ENCODE measurements at places on chromosomes 5 and 9.

- DNase-seq = no peak
Observed at GRCh38 chr5:14332746-14333145, 189.6 kb downstream of the TRIO start.

- no peak for DNase-seq
Observed at GRCh38 chr9:37447111-37447510, 18.1 kb downstream of the ZBTB5 start.

GRCh38 chr5:59424515-59424914 is 469.0 kb downstream of the PDE4D start:
- DNase-seq = no peak

DNA sequence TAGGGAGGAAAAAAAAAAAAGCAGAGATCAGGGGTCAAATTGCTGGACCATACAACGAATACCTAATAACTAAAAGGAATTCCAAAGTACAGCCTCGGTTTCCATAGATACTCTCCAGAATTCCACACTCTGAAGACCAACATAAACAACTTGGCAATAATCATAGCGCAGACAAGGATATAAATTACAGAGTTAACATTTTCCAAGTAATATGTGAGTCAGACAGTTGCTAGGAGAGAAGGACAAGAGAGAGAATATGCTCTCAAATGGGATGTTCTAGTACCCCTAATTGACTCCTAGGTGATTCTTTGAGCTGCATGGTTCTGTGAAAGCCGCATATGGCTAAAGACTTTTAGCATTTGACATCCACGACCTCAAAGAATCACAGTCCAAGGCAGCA is 165.2 kb downstream of the FRMD3 start:
- DNase-seq = no peak

GRCh38 chr5:72722792-72723452 is 93.5 kb upstream of the TNPO1 start:
- DNase-seq = no peak

DNA sequence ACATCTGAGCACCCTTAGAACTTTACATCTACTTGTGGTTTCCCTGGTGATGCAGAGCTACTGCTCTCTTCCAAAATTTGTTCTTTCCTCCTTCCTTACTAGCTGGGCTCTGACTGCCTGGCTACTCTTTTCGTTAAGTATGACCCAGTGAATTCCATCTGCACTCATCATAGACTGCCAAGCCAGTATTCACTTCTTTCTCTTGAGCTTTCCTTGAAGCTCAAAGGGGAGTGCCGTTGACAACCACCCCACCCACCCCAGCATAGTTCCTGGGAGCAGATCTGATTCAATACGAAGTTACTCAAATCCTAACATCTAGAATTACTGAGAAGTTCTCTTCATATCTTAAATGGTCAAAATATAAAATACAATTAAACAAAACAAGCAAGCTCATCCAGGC is 190.5 kb downstream of the ADAMTS12 start:
- no peak for DNase-seq

DNA sequence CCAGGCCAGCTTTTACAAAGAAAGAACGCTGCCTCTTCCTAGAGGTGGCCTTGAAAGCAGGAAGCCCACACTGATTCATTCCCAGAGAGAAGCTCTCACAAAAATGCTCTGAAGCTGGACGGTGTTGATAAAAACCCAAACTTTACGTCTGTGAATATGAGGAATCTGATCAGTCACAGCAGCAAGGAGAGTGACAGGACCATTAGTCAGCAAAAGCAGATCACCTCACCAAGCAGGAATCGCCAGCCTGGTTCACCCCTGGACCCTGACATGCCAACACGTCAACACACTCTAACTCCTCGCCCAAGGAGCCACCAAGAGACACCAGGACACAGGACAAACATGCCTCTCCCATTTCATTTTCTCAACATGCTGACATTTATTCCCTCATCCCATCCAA is 70.6 kb upstream of the ZNF622 start:
- no peak for DNase-seq

- no peak for DNase-seq
Observed at GRCh38 chr9:109681301-109681700, 98.7 kb upstream of the PALM2AKAP2 start.

- DNase-seq = no peak
Observed at GRCh38 chr5:73783828-73784227, 157.8 kb downstream of the ARHGEF28 start.

- DNase-seq = no peak
Observed at GRCh38 chr9:6356904-6357303, 28.7 kb downstream of the TPD52L3 start.

- DNase-seq = no peak
Observed at GRCh38 chr9:6564360-6564759, 81.2 kb downstream of the GLDC start.

- no peak for DNase-seq
Observed at GRCh38 chr5:174453690-174454089, 270.7 kb upstream of the MSX2 start.

DNA sequence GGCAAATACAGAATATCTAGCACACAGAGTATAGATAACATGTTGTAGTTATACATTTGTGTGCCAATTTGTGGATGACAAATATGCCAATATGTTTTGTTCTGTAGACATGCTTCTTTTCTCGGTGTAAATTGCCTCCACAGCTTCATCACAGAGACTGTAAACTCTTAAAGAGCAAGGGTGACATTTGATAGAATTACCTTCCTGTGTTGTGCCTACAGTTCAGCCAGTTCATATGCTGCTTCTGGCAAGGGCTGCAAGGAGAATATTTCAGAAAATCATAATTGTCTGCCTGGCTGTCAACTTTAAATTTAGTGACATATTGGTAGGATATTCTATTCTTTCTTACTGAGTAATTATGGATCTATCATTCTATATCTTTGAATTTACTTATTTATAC is 155.1 kb downstream of the MAT2B start:
- DNase-seq = no peak

DNA sequence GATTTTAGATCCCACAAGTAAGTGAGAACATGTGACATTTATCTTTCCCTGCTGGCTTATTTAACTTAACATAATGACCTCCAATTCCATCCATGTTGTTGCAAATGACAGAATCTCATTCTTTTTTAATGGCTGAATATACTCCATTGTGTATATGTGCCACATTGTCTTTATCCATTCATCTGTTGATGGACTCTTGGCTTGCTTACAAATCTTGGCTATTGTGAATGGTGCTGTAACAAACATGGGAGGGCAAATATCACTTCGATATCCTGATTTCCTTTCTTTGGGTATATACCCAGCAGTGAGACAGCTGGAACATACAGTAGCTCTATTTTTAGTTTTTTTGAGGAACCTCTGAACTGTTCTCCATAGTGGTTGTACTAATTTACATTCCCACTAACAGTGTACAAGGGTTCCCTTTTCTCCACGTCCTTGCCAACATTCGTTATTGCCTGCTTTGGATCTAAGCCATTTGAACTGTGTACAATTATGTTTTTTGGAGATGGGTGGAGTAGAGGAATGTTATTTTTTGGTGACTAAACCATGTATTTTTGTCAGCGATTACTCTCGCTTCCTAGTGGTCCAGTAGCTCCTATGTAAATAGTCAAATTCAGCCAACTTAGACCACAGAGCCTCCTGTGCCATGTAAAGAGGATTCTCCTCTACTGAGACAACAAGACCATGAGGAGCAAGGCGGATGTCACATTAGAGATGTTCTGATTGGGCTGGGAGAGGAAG is 60.6 kb downstream of the TNFSF15 start:
- DNase-seq = no peak

- no peak for DNase-seq
Observed at GRCh38 chr9:34177593-34178435, 1.0 kb upstream of the UBAP1 start.

DNA sequence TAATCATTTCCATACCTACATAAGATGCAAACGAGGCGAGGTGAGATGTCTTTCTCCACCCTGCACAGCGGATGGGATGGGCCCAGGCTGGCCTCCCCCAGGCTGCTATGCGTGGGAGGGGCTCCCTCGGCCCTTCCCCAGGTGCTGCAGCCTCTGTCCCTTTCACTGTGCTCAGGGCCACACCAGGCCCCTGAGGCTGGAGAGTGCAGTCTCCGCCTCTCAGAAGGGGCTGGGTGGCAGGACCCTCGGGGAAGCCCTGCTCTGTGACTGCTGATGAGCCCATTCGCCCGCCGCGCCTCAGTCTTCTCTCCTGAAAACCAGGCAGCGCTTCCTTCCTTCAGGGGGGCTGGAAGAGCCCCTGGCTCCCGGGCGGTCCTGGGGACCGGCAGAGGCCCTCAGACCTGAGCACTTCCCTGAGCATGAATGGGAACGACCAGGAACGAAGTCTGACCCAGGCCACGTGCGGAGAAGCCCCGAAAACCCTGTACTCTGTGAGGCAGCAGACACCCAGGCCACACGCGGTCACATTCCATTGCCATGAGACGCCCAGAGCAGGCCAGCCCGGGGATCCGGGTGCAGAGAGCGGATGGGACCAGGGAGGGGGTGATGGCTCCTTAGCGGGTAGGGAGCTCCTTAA is 21.9 kb upstream of the NOTCH1 start:
- DNase-seq = no peak

GRCh38 chr9:119234636-119235035 is 134.6 kb downstream of the BRINP1 start:
- DNase-seq = no peak

GRCh38 chr5:88092958-88093605 is 175.6 kb downstream of the TMEM161B start:
- DNase-seq = no peak

DNA sequence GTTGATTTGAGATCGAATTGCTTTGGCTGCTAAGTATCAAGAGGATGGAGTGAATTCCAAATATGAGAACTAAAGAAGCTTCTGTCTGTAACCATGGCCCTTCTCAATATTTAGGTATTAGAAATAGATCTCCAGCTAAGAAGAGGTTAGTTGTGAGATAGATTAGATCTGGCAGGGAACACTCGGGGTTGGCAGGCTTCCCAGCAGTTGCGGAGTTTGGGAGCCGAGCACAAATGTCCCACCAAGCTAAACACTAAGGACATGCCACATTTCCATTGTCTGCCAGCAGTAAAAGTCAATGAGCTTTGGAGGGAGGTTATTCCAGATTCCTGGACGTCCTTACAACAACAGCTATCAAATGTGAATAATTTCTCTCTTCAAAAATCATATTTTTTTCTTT is 85.8 kb downstream of the TAF11L14 start:
- no peak for DNase-seq

DNA sequence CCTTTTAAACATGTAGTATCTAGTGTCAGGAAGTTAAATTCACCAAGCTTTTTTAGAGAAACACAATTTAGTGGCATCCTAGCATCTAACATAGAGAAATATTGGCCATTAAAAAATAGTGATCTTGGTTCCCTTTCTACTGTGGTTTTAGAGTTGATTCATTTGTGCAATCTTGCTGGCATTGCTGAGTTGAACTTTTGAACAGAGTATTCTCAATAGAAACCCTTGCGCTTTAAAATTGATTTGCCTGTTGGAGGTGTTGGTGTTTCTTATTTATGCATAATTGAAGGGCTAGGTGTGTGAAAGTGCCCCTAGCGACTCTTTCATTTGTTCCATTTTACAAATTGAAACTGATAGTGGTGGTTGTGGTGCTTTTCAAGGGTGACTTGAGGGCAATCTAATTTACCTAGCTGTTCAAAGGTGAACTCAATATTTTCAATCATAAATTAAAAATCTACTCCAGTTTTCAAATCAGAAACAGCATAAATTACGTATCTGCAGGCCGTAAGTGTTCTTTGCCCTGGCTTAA is 73.0 kb upstream of the MPDZ start:
- no peak for DNase-seq

- no peak for DNase-seq
Observed at GRCh38 chr5:117295941-117296340, 721.3 kb upstream of the SEMA6A start.

DNA sequence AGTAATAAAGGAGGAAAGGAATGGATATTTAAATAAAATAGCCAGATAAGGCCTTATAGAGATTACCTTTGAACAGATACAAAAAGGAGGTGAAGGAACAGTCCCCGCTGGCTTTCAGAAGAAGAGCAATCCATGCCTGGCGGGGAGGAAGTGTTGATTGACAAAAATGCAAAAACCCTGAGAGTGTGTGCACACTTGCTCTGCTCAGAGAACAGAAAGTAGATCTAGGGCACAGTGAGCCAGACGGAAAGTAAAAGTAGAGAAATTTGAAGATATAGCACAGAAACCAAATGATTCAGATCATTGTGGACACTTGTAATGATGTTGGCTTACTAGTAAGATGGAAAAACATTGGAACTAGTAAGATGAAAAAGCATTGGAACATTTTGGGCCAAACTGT is 720.6 kb downstream of the PTPRD start:
- DNase-seq = no peak

GRCh38 chr9:81195206-81195605 is 494.1 kb downstream of the TLE1 start:
- no peak for DNase-seq

DNA sequence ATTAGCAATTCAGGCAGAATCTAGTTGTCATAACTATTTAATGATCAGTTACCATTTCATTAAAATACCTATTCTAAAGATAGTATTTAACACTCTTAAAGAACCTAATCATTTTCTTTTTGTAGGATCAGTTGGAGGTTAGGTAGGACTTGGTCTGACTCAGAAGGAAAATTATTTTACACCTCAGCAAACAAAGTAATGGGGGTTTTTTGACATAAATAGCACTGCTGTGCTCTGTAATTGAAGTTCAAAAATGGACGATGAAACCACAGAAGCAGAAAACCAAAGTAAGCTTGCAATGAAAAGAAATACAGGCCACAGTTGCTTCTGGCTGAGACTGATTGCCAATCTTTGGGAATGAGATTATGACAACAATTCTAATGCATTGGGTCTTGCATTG is 187.0 kb upstream of the TRPM3 start:
- no peak for DNase-seq

DNA sequence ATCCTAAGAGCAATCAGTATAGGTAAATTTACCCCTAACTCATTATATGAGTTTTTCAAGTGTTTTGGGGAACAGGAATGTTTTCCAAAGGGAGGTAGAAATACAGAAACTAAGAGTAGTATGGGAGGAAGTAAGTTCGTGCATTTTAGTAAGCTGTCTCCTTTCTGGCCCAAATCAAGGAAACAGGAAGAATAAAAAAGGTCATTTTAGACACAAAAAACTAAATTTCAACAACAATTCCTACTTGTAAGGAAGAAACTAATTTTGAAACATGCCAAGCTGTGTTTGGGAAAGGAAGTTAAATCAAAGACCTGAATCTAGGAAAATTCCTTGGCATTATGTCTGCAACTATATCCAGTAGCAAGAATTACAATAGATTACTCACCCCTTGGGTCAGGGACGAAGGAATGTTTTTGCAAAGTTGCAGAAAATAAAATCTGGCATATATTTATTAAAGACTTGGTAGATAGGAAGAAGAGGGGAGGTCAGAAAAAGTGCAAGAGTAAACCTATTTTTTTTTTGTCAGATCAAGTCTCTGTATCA is 6.5 kb upstream of the RPS6 start:
- DNase-seq = no peak

- DNase-seq = no peak
Observed at GRCh38 chr5:173315495-173316338, 12.5 kb downstream of the STC2 start.

GRCh38 chr5:38871790-38872551 is 26.2 kb downstream of the OSMR start:
- DNase-seq = no peak

- DNase-seq = no peak
Observed at GRCh38 chr9:128972956-128973355, 25.5 kb downstream of the NUP188 start.
